A549 treated with AZD2906 at 1 μM for 4 hours (cell line): ENCODE measurements at places on chromosomes 4 and X. TPM values are rescaled to one million over a fixed set of nuclear protein-coding genes. Genes with fewer than 3 reads are reported as not detected.

Gene USP26
- not detected in 5 replicates for total RNA-seq

Gene DCAF8L2
- total RNA-seq = not detected in 5 replicates

Gene QRFPR
- total RNA-seq = 0.08 to 0.09 TPM (median 0.09 TPM) in 3 of 5 replicates, not detected in the others

Gene NUP62CL
- total RNA-seq = 10.4 to 18.4 TPM (median 14.9 TPM) in 5 replicates

Gene EIF4E
- 64.3 to 146 TPM (median 70.2 TPM) in 5 replicates for total RNA-seq
